ENCODE measurements at places on chromosomes 13 and 19. TPM values are rescaled to one million over a fixed set of nuclear protein-coding genes. Genes with fewer than 3 reads are reported as not detected.
A peak's percentile ranks its signal among the peaks of the same experiment; 100 is the strongest.

DNA sequence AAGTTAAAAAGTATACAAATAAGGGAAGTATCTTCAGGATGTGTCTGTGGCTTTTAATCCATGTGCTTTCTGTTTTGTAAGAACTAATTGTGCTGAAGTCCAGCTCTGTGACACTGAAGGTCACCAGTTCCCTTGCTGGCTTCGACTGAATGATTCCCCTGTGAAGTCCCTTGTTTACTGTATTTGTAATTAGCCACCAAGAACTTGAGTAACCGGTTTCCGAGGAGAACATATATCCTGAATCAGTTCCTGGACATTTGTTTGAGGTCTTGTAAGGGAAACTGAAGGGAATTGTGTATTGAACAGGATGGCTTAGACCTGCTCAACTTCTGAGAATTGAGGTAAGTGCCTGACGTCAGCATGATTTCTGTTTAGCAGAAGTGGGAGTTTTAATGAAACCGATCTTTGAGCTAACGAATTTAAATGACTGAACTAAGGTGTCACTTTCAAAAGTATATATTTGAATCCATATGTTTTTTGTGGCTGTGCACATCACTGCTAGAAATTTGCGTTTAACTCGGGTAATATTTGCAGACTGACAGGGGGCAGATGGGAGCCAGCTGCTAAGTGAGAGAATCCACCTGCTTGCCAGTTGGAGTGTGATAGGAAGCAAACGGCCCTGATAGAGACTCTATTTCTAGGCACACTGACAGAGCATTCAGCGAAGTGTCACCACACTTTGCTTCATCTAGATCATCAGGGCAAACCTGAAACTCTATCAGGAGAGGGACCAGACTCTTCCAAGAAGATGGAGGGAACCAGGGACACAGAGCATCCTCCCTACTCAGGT is 530.0 kb downstream of the RFC3 start:
- H3K27me3 ChIP-seq, result no peaks in the 10 kb centered on the region
- peak; percentile 33 for DNase-seq
- no peak overlapping the region for H3K27ac ChIP-seq

DNA sequence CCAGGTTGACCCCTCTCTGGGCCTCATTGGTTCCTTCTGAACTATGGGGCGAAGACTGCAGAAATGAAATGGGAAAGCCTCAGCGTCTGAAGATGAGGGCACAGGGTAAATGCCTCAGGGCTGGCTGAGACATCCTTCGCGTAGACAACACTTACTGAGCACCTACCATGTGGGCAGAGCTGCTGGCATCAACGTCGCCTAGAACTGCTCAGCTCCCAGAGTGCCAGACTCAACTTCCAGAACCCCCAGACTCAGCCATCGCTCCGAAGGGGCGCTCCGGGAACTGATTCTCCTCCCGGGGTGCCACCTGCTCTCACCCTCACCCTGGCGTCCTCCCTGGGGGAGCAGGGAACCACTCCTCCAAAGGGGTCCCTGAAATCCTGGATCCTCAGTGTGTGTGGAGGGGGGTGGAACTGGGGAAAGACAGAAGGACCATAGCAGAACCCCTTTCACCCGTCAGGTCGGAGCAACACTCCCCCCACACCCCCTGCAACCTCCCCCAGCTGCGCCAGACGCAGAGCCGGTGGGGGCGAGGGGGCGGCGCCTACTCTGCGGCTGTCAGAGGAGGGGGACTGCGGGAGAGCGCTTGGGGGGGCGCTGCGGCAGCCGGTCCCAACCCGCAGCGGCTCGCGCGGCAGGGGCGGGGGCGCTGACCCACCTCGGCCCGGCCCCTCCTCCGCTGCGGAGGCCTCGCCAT is 8.2 kb upstream of the NFIC start:
- H3K4me3 ChIP-seq, result peak overlapping the region; percentile 14
- H3K27me3 ChIP-seq, result peaks cover 8% of the 10 kb centered on the region
- H3K4me1 ChIP-seq, result peaks cover 32% of the 10 kb centered on the region
- H3K27ac ChIP-seq, result no peak overlapping the region

- peak; percentile 88 for DNase-seq
- no peak overlapping the region for H3K27ac ChIP-seq
- no peak overlapping the region for H3K4me3 ChIP-seq
- H3K36me3 ChIP-seq, result no peaks in the 10 kb centered on the region
These were observed 10.9 kb downstream of the SLC46A3 start for GRCh38 chr13:28707629-28708427.

The THSD8 gene
- 5.1 TPM for total RNA-seq

The BST2 gene
- 4.7 TPM for total RNA-seq

The C2CD4C gene
- total RNA-seq, result 1.2 TPM

The KRTDAP gene
- 0.18 TPM for total RNA-seq

- H3K4me3 ChIP-seq, result no peak overlapping the region
- no peaks in the 10 kb centered on the region for H3K36me3 ChIP-seq
- no peaks in the 10 kb centered on the region for H3K4me1 ChIP-seq
- peak overlapping the region; percentile 54 for H3K27ac ChIP-seq
These were observed 11.3 kb upstream of the ITM2B start for GRCh38 chr13:48221686-48222187.

The COX7A1 gene
- total RNA-seq, result 185 TPM

The CA11 gene
- total RNA-seq, result 6.2 TPM

The DPF1 gene
- total RNA-seq, result 2.0 TPM

Measured in muscle of leg (tissue), 16 donors.